ENCODE measurements at places on chromosomes 2 and 18.
A peak's percentile ranks its signal among the peaks of the same experiment; 100 is the strongest.

DNA sequence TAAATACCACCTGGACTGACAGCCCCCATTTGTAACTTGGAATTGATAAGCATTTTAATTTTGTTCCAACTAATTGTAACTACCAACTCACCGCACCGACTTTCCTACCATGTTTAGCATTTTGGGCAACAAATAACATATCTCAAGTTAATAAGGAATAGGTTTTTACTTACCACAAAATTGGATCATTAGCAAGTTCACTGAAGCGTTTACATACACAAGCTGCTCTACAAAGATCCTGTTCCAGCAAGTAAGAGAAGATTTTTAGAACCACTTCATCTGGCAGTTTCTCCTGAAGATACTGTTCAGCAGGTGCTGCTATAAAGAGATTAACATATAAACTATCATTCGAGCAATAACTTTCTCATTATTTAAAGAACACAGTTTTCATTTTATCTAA is 55.7 kb downstream of the MSH6 start:
- no peak for DNase-seq

- no peak for DNase-seq
These were observed 22.2 kb upstream of the MYL1 start for GRCh38 chr2:210337159-210337558.

DNA sequence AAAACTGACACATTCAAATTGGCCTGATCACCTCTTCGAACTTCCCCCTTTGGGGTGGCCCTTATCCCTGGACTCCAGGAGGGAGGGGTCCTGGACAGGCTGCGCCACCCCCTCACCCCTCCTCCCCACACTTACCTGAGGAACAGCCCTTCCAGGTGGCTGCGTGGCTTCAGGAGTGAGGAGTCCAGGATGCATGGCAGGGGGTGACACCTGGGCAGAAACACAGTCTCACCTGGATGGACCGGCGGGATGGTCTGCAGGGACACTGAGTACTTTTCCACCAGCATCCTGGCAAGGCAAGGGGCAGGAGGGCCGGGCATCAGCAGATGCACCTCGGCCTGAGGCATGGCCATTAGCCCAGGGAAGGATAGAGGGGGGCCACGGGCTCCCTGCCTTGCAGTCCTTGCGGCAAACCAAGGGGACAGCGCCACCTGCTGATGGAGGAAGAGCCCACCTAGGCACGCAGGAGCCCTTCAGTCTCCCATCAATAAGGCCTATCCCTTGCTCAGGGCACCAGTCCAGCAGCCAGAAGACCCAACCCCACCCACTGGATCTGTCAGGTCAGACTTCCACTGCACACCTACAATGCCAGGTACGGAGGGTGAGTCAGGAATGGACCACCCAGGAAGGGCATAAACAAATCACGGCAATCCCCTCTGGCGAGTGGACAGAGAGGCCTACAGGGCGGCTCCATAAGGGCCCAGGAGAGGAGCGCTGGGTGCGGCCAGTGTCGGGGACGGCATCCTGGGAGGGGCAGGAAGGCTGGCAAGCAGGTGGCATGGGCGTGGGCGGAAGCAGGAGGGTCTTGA is 26.0 kb downstream of the FAM178B start:
- DNase-seq, result peak; percentile 93

DNA sequence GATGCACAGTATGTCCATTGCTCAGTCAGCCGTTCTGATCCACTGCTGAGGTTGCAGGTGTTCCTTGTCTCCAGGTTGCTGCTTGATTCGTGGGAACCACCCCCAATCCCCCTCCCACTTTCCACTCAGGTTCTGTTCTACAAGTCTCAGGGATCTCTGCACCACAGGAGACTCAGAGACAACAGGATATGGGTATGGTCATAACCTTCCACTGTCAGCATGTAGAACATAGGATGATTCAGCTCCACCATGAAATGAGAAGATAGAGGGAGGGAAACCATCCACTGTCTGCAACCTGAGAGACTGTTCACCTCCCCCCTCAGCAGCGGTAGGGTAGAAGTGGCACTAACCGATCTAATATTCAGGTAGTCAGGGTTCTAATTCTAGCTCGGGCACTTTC is 19.0 kb upstream of the KLF7 start:
- peak; percentile 26 for DNase-seq

DNA sequence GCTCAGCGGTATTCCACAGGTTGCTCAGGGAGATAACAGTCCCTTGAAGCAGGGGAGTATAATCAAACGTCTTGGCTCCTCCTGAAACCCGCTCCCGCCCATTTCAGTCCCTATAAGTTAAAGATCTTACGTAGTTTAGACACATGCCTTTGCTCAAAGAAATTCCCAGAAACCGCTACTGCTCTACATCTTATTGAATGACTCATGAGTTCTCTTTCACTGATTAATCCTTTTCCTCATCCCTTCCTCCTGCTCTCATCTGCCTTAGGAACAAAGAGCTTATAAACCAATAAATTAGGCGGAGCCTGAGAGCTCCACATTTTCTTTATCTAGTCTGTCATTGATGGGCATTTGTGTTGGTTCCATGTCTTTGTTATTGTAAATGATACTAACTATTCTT is 4.2 kb upstream of the SERPINB4 start:
- DNase-seq, result no peak

DNA sequence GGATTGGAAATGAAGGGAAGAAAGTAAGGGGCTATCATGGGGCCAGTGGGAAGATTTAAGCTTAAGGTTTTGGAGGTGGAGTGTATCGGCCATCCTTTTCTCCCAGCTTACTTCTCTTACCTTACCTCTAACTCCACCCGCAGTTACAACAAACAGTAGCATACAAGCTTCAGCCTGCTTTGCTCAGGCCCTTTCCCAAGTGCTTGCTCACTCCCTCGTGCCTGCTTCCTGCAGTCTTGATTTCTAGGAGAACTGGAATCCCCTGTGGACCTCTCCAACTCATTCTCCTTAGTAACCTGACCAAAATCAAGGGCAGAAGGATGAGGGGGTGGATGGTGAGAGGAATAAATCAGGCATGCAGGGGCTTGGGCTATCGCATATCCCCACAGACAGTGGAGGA is 5.8 kb upstream of the LYG2 start:
- DNase-seq, result no peak

- DNase-seq, result no peak
These were observed 24.1 kb downstream of the DNAJC27 start for GRCh38 chr2:24947561-24948157.

DNA sequence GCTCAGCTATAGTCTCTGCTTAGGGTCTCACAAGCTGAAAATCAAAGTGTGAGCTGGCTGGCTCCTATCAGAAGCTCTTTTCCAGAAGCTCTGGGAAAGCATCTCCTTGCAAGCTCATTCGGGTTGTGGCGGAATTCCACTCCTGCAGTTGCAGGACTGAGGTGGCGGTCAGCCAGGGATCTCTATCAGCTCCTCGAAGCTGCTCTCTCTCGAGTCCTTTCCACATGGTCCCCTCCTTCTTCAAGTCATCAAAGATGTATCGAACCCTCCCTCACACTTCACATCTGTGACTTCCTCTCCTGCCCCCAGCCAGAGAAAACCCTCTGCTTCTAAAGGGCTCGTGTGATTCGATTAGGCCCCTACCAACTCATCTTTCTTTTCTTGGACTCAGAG is 141.7 kb downstream of the ZFP36L2 start:
- no peak for DNase-seq

GRCh38 chr2:11019614-11020013 is 107.9 kb downstream of the KCNF1 start:
- no peak for DNase-seq

GRCh38 chr18:10269261-10269660 is 185.2 kb upstream of the APCDD1 start:
- no peak for DNase-seq

DNA sequence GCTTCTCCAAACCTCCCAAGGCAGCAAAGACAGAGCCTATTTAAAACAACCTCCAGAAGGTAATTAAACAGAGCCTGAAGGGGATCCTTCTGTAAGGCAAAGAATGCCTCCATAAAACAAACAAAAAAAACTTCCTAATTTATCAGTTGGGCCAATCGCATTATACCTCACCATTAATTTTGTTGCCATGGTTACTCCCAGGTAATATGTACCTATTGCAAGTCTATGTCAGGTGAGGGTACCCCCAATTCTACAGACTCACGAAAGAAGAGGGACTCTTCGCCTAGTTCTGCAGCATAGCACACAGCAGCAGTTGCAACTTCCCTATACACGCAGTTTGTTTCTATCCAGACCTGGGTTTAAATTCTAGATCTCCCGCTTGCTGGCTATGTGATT is 38.8 kb downstream of the SFXN5 start:
- DNase-seq, result no peak

GRCh38 chr2:33083699-33084387 is 137.1 kb downstream of the LTBP1 start:
- DNase-seq, result no peak

- no peak for DNase-seq
These were observed 42.4 kb downstream of the TCF7L1 start for GRCh38 chr2:85175369-85176299.

DNA sequence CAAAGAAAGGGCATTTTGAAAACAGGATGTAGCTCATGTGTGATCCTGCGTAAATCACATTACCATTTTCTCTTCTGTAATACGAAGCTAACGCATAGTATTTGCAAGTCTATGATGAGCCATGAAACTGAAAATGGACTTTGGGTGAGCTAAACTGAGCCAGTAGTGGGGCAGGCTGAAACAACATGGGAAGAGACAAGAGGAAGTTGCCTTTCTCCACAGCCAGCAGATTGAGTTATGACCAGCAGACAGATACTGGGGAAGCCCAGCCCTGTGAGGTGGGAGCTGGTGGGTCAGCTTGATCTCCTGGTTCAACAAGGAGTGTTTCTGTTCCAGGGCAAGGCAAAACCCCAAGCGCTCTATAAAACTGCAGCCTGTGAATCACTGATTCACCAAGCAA is 11.8 kb downstream of the CYRIA start:
- no peak for DNase-seq

DNA sequence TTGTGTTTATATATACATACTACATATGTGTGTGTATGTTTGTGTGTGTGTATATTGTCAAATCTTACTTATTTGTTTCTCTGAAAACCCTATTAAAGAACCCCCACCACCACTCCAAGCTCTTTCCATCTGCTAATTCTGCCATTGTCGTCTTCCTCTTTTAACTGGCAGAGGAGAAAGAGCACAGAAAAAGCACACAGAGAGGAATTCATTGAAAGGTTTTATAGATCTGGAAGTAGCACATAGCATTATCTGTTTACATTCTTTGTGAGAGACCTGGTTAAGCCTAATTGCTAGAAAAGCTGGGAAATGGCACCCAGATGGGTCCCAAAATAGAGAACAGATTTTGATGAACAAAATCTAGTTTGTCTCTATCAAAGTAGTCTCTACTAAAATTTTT is 800.0 kb upstream of the PIK3C3 start:
- DNase-seq, result no peak

DNA sequence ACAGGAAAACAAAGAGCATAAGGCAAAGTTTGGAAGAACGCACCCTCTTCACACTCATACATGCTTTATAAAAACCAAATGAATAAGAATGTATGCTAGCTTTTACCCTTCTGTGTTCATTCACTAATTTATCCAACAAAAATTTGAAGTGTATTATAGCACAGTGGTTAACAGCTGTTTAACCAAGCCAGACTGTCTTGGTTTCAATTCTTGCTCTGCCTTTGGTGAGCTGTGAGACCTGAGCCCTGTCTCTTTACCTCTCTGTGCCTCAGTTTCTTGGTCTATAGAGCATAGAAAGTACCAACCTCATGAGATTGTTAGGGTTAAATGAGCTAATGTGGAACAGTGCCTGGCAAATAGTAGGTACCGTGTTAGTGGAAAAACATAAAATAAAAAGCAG is 104.5 kb upstream of the TTC39C start:
- no peak for DNase-seq

Measured in activated CD4-positive, alpha-beta T cell treated with anti-CD3 and anti-CD28 coated beads for 36 hours (primary cell).